ENCODE measurements at places on chromosomes 5 and 9.

DNA sequence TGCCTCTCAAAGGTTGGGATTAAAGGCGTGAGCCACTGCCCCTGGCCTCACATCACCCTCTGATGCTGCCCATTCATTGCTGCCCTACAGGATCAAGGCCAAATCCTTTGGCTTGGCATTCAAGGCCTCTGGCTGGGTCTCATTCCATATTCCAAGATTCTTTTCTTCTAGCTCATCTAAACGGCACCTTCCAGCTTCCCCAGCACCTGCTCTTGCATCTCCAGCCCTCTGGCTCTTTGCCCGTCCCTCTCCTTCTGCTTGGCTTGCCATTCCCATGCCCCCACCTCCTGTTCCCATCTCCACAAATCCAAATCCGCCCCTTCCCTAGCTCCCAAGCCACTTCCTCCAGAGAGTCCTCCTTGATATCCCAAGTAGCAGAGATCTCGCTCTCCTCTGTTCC lies 33.1 kb downstream of the CORO2A start:
- no peak for DNase-seq

- no peak for DNase-seq
Measured at GRCh38 chr9:755454-756381, 85.8 kb upstream of the DMRT1 start.

DNA sequence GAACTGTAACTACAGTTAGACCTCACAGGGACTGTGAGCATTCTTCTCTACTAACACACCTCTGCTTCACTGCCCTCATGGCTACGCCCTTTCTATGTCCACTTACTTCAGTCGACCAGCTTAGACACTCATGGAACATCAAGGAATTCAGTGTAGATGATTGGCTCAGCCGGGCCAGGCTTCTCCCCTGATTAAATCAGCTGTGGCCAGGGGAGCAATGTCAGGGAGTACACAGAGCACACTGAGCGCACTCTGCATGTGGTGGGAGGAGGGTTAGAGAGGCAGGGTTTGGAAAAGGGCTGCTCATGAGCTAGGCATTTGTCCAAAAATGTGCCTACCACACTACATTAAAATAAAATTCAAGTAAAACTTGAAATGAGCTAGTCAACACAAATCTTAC lies 400.5 kb downstream of the ARRDC3 start:
- DNase-seq, result no peak

- DNase-seq, result no peak
Measured at GRCh38 chr9:18675332-18675731, 201.4 kb downstream of the ADAMTSL1 start.

DNA sequence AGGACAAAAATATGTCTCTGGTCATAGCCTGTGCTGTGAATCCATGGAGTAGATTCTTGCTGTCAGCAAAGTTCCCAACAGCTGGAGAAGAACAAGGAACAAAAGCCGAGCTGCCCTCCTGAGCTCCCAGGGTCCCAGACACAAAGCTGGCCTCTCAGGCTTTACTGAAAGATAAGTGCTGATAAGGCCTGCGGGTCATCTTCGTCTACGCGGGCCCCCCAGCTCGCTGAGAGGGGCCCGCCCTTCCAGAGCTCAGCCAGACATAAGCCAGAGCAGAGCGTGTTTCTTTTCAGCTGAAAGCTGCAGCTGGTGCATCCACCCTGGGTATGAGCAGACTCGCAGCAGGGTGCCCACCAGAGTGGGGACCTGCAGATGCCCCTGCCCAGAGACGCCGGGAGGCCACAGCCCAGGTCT lies 84.7 kb downstream of the HSD17B3 start:
- DNase-seq, result peak; percentile 8

DNA sequence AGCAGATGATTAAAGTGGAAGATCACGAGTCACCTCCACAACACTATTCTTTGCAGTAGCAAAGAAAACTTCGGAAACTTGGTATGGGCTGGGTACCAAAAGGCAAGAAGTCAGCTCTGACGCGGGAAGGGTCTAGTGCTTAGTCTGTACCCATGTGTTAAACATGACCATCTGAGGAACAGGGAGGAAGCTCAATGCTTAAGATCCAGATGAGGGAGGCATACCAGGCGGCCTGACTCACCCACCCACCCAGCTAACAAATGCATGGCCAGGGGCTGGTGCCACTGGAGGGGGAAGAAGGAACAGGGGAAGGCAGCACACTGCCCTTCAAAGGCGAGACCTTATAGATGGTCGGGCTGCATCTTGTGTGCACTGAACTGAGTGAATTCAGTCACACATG lies 41.8 kb downstream of the CAMSAP1 start:
- no peak for DNase-seq

GRCh38 chr5:150291388-150292385 lies 2.1 kb upstream of the CAMK2A start:
- no peak for DNase-seq

DNA sequence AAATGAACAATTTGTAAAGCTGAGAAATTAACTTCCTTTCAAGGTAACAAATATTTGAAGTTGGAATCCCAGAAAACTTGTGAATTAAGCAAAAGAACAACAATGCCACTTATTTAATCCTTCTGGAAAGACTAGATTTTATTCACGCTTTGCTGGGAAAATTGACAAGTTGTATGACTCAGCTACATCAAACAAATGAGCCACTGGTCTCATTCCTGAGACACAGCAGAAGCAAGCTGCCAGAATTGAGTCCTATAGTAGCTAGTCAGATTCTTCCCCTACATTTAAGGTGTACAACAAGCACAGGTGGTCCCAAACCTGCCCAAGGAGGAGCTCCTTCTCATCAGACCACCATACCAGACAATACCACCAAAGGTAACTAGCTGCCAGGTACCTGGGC lies 280.7 kb downstream of the SPOCK1 start:
- DNase-seq, result no peak

DNA sequence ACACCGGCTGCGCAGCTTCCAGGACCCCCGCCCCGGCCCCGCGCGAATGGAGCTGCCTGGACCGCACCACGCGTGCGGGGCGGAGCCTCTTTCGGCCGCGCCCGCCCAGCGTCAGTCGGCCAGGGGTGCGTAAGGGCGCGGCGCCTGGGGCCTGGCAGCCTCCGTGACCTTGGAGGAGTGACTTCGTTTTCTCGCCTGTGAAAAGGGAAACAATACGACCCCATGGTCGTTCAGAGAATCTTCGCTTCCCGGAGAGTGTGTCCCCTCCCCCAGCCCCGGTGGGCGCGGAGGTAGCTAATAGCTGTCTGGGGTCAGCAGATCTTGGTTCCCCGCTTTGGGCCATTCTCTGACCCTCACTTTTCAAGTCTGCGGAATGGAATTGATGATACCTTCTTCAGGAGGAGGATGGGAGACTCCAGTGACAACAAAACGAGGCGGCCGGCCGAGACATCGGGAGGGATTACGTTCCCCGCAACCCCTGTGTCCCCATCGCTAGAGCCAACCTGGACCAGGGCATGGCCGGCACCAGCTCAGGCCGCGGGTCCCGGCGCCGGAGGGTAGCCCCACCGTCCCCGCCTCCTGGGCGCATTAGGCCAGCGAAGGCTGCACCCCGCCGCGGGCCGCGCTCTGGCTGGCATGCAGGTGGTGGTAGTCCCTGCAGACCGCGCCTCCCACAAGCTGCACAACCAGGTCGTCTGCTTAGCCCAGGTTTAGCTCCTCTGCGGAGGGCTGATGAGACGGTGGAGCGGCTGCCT lies 5.5 kb upstream of the CDHR2 start:
- DNase-seq, result peak; percentile 58

DNA sequence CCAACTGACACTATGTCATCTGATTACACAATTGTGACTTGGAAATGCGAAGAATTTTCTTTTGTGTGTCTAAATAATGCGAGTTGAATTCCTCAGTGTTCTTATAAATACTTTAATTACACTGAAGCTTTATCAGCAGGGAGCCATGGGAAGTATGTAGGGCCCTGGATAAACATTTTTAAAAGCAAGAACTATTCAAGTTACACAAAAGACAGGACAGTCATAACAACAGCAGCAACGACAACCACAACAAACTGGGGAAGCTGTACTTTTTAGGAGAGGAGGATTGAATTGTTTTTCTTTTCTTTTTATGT lies 250.3 kb upstream of the ZNF608 start:
- DNase-seq, result no peak

DNA sequence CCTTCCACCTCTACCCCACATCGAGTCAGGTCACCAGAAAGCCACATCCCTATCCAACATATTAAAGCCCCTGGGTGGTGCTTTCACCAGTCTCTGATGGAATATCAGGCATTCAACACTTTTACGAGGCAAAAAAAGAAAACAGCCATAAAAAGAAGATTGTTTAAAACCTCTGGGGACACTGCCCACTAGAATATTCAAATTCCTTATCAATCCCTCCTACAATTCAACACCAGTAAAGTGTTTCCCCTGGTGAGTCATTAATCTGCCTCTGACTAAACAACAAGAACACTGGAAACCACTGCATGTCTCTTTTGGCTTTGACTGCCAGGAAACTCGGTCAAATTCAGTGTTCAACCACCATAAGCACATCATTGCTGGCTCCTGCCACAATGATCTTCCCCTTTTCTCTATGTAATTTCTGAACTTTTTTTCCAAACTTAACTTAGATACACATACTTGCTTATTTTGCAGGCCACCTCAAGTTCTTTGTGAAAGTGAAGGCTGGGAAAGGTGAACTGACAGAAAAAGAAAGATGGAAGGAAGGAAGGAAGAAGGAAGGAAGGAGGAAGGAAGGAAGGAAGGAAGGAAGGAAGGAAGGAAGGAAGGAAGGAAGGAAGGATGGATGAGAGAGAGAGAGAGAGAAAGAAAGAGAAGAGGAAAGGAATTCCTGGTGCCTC lies 105.3 kb downstream of the PAX5 start:
- no peak for DNase-seq

- no peak for DNase-seq
Measured at GRCh38 chr5:91535499-91535898, 152.4 kb upstream of the ARRDC3 start.

GRCh38 chr9:109150925-109151545 lies 16.0 kb downstream of the FRRS1L start:
- DNase-seq, result no peak

Data from NCI-H524 (cell line).